ENCODE measurements at places on chromosomes 2 and 18.

- no peak for DNase-seq
Measured at GRCh38 chr2:72113847-72114692, 33.6 kb downstream of the CYP26B1 start.

- DNase-seq: no peak
Measured at GRCh38 chr2:218959761-218960308, 369 bp downstream of the CDK5R2 start.

DNA sequence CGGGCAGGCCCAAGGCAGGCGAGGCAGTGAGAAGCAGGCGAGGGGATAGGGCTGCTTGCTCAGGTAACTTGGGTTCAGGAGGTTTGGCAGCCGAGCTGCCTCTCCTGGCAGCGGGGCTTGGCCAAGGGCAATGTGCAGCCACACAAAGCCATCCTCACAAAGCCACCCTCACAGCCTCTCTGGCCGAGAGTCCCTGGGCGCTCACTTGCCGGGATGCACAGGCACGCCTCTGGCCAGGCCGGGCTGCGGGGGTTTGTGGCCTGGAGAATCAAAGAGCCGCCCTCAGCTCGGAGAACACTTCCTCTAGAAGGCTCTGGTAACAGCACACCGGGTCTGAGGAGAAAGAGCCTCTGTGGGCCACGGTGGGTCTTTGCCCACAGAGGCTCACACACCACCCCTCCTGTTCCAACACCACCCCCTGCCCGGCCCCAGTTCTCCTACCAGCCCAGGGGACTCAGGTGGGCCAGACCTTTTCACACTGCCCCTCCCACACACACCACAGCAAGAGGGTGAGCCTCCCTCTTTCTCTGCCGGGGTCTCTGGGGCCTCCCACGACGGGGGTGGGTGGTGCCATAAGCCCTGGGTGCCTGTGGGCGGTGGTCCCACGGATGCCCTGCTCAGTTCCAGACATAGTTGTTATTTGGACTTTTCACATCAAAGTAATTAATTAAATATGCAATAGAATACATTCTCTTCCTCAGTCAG, 186.9 kb downstream of the ZFP36L2 start:
- DNase-seq: no peak

DNA sequence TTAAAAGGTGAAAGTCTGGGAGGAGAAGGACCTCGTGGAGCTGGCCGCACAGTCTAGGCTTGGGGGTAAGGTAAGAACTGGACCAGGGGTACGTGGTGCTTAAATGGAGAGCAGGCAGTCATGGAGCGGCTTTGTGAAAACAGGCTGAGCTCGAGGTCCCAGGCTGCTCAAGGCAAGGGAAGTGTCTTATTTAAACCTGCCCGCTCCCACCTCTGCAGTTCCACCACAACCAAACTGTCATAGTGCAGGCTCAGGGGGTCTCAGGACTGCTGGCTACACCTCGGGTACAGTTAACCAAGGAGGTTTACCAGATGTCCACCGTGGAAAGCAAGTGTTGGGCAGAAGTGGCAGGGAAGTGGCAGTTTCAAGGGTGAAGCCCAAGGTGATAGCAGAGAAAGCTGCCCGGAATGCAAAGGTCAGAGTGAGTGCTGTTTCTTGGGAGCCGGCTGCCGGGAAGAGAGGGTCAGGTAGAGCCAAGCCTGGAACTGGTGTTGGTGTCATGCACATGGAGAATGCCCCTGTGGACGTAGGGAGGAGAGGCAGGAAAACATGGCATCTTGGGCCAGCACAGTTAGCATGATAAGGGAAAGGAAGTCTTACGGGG, 203.3 kb downstream of the GBX2 start:
- DNase-seq: no peak

- no peak for DNase-seq
Measured at GRCh38 chr18:46555724-46556123, 101.3 kb downstream of the LOXHD1 start.

- DNase-seq: no peak
Measured at GRCh38 chr2:25204190-25204838, 35.9 kb upstream of the POMC start.

DNA sequence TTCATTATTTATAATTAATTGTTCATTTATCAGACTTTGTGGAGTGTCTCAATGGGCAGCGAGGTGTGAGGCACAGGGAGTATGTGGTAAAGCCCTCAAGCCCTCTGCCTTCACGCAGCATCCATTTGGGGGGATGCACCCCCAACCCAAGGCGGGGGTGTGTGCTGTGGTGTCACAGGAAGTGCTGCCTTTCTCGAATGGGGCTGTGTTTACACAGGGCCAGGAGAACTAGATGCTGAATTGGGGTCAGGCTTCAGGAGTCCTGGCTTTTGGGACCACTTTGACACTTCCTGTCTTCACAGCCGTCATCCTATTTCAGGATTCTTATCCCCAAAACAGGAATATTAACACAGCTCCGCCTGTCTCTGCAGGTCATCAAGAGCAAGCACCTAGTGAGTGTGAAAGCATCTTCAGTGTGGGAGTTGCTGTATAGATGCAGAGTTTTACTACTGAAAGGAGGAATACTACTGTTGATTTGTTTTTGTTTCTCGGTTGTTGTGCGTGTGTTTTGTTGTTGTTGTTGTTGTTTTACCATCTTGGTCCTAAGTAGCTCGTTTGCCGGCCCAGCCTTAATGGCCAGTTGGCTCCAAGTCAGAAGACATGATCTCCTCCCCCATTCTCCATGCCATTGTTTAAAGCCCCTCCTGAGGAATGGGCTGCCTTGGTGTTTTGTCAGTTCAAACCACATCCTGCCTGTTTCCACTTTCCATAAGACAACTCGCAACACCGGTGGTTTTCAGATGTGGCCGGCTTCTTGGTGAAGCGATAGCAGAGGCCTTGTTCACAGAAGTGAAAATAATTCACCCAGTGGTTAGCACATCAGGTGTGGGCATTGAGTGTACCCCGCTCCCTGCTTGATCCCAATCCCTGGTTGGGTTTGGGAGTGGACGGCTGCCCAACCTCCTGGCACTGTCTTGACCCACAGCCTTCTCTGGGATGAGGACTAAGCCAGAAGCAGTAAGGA, 221.3 kb downstream of the BCL2 start:
- DNase-seq: no peak

- DNase-seq: no peak
Measured at GRCh38 chr2:174580951-174581350, 16.7 kb downstream of the WIPF1 start.

DNA sequence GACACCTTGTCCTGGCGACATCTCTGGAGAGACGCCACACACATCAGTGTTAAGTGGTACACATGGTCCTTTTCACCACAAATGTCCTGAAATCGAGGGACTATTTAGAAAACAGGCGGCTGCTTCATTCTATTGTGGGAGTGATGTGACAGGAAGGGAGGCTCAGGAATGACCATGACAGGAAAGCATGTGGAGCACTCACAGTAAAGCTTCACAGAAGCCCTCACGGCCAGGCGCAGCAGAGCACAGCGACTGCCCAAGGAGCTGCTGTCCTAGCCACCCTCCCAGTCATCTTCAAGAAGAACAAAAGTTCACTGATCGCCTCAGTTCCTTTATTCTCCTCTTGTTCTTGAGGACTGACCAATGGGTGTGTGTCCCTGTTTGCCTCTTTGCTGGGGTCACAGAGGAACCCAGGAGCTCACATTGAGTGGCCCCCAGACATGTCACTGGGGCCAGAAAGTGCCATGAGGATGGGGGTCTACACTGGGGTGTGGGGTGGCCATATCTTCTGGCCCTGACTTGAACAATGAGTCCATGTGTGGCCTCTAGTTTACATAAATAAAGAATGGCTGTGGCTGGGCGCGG, 84.6 kb upstream of the RANBP2 start:
- DNase-seq: no peak

DNA sequence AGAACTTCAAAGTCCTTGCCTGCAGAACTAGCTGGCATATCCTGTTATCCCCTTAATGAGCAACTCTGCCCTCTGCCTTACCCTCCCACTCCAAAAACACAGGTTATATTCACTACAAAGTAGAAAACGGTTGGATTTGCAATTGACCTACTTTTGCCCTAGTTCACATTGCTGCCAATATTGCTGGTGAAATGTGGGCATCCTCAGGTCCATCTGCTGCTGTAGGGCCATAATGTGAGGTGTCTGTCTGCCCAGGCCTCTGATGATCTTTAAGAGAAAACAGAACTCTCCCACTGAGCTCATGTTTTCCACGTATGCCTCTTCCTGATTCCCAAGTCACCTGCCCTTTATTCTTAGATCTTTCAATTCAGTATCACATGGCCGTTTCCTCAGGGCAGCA, 294.0 kb upstream of the CDH20 start:
- DNase-seq: no peak

DNA sequence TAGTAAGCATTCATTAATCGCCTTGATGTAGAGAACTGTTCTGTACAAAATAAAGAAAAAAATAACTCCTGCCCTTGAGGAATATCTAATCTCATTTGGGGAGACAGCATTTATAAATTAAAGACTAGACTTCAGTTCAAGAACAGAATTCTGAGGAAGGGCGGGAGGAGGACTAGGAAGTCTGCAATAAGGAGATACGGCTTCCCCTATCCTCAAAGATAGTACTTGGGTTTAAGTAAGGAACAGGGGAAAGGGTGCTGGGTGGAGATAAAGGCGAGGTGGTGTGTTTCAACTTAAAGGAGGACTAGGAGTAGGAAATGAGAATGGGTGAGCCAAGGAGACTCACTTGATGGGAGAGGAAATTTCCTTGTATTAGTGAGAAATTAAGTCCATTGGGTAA, 121.9 kb upstream of the MSTN start:
- no peak for DNase-seq

- no peak for DNase-seq
Measured at GRCh38 chr2:68721482-68722101, 13.0 kb upstream of the ARHGAP25 start.

GRCh38 chr2:33209976-33210375, 263.2 kb downstream of the LTBP1 start:
- no peak for DNase-seq

DNA sequence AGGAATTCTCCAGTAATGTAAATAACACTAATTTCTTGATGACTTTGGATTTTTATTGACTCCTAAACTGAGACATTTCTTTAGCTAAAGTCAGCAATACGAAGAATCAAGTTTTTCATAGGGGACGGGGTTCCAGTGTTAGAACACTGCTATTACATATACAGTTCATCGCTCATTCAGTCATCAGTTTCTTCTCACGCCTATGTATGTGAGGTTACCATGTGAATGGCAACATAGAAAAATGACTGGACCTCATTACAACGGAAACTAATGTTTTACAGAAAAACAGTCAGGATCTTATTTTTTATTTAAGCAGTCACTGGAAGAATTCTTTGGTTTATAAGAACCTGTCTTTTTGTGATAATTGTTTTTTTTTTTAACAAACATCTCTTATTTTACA, 56.4 kb downstream of the THADA start:
- DNase-seq: no peak

- DNase-seq: no peak
Measured at GRCh38 chr2:165970663-165971062, 17.1 kb upstream of the TTC21B start.

DNA sequence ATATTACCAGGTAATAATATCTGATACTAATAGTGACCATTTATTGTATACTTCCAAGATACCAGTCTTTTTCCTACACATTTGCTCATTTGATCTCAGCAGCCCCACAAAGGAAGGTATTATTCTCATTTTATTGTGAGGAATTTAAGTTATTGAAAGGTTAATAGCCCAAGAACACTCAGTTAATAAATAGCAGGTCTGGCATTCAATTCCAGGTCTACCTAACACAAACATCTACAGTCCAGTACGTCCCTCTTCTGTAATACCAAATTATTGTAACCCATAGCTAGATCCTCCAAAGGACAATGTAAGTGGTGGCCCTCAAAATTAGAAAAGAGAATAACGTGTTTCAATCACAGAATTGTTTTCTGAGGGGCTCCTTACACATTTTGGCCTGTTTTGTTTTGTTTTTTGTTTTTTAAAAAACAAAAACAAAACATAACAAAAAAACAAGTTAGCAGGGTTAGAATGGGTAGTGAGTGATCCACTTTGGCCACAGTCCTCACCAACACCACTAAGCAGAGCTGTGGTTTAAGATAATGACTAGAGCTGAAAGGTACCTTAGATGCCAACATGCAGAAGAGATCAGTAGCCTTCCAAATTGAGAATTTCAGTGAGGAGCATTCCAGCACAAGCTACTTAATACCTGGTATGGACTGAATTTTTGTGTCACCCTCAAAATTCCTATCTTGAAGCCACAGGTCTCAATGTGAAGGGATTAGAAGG, 137.5 kb downstream of the DYM start:
- no peak for DNase-seq

GRCh38 chr2:152594022-152594766, 123.1 kb downstream of the PRPF40A start:
- DNase-seq: no peak

DNA sequence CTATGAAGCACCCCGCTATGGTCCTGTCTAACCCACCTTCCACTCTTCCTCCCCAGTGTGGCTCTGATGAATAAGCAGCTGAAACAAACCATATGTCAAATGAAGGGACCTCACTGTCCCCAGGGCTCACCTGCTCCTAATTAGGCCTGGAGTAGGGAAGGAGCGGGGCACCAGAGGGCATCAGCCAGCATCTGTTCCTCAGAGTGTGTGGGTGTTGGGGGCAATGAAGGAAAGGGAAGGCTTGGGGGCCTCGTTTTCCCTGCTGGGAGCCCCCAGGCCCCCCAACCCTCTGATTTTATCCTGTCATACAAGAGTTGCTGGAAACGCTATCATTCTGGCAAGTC, 274.7 kb downstream of the HAUS1 start:
- no peak for DNase-seq

DNA sequence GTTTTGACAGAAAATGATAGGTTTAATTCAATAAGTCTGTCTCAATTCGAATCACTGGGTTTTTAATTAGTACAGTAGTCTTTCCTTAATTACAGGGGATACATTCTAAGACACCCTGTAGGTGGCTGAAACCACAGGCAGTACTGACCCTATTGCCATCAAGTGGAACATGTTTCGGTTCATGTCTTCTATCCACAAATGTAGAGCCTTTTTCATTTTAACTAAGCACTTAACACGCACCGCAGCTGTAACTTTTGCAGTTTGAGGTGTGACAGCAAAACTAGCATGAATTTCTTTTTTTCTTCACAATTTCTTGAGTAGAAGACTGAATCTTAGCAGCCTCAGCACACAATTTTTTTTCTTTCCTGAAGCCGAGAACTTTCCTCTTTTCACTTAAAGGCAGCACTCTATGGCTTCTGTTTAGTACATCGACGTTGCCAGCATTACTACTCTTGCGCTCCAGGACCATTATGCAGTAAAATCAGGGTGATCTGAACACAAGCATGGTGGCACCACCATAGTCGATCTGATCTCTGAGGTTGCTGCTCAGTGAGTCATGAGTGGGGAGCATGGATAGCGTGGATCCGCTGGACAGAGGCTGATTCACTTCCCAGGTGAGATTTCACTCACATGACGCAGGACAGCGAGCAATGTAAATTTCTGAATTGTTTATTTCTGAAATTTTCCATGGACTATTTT, 805.1 kb downstream of the RNF144A start:
- DNase-seq: no peak

- DNase-seq: no peak
Measured at GRCh38 chr2:173252581-173252980, 102.1 kb upstream of the CDCA7 start.

Measured in stimulated activated CD8-positive, alpha-beta memory T cell treated with anti-CD3 and anti-CD28 coated beads, Interleukin-4, amount 100 ng/mL, for 1 hour (primary cell).